ENCODE measurements at places on chromosomes 7 and 10.

DNA sequence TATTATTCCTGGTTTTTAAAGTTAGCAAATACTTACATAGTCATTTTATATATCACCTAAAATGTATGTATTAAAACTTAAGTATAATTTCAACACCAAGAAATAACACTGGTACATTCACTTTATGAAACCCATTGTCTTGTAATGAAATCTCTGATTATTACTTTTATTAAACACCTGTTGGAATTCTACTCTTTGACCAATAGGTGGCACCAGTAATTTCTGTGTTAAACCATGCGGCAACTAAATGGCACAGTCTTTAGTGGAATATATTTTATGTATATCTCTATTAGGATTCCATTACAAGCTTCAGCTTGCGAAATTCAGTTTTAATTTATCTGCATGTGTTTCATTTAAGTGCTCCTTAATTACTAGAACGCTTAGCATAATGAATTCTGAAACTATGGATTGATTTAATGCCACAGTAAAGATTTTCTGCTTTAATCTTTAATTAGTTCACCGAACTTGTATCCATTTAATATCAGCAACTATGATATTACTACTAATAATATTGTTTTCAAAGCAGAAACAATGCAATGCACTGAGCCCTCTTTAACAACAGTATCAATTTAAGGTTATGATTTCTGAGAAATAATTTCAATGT, 181.3 kb downstream of the MAGI2 start:
- DNase-seq: no peak

DNA sequence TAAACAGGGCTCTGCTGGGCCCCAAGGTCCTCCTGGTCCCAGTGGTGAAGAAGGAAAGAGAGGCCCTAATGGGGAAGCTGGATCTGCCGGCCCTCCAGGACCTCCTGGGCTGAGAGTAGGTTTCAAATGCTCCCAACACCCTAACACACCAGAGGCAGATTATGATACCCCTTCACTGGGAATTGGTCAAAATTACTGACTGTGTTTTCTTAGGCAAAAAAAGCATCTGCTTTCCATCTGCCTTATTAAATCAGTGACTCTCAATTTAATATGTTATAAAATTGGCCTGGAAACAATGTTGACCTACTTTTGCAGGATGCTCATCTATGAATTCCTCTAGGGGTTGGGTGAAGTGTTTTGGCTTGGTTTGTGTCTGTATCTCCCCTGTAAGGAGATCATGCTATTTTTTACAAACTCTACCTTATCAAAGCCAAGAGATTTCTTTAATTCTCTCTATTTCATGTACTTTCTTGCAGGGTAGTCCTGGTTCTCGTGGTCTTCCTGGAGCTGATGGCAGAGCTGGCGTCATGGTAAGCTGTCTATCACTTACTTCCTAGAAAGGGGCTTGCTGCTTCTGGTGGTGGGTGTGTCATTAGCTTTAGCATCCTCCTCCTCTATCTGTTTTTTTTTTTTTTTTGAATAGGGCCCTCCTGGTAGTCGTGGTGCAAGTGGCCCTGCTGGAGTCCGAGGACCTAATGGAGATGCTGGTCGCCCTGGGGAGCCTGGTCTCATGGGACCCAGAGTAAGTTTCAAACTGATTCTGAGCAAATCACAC, 15.9 kb downstream of the COL1A2 start:
- DNase-seq: no peak

- no peak for DNase-seq
Measured at GRCh38 chr10:112758961-112759360, 191.1 kb upstream of the TCF7L2 start.

DNA sequence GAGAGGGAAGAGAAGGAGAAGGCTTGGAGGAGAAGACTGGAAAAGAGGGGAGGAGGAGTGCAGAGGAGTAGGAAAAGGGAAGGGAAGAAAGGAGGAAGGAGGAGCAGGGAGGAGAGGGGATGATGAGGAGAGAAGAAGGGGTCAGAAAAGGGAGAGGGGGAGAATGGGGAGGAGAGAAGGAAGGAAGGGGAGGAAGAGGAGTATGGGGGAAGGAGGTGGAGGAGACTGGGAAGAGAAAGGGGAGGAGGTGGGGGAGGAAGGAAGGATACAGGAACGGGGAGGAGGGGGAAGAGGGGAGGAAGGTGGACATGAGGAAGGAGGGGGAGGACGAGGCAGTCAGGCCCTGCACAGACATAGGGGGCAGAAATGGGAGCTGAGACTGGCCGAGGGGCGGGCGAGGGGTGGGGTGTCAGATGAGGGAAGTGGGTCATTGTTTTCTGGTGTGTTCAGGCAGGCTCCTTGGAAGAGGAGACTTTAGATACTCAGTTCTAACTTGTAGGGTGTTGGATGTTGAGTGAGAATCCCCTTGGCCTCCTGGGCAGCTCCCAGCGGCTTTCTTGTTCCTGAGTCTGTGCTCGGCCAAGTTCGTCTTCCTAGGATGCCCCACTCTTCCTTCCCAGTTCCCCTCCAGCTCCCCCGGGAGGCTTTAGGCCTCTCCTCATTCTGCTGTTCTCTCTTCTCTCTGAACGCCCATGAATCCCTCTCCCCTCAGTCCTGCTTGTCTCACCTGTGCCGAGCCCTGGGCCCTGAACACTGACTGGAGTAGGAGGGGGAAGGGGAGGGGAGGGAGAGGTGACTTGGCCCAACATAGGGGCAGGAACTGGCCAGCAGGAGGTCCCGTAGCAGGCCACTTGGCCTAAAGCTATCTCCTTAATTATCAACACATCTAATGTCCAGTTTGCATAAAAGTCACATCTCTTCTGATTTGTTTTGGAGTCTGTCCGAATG, 12.8 kb upstream of the CRHR2 start:
- no peak for DNase-seq

- DNase-seq: no peak
Measured at GRCh38 chr7:34165927-34166550, 260.7 kb downstream of the BMPER start.

DNA sequence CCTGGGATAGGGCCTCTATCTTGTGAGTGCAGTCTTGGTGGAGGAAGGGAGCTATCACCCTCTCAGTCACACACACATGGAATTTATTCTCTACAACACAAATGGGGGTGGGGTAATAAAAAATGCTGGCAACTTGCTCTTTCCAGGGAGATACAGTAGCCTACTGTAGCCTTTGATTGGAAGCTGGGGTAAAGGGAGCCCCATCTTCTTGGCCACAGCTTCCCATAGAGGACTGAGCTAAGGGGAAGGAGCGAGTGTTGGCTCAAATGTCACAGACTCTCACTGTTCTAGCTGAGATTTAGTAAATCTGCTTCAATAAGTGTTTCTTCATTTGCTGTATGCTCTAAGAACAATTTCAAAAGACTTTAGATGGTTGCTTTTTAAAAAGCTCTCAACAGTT, 222.2 kb upstream of the CXCL12 start:
- DNase-seq: no peak

DNA sequence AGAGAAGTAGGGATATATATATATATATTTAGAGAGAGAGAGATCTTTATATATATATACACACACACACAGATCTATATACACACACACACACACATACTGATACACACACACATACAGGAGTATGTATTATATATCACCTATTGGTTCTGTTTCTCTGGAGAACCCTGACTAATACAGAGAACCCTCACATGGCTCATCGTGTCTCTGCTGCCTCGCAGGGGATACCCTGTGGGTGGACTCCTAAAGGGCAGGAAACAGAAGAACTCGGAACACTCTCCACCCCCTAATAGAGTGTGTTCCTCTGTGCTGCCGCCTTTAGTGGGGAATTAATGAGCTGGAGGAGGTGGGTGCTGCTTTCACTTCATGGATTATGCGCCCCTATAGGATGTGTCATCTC, 86.6 kb downstream of the NPY start:
- no peak for DNase-seq

DNA sequence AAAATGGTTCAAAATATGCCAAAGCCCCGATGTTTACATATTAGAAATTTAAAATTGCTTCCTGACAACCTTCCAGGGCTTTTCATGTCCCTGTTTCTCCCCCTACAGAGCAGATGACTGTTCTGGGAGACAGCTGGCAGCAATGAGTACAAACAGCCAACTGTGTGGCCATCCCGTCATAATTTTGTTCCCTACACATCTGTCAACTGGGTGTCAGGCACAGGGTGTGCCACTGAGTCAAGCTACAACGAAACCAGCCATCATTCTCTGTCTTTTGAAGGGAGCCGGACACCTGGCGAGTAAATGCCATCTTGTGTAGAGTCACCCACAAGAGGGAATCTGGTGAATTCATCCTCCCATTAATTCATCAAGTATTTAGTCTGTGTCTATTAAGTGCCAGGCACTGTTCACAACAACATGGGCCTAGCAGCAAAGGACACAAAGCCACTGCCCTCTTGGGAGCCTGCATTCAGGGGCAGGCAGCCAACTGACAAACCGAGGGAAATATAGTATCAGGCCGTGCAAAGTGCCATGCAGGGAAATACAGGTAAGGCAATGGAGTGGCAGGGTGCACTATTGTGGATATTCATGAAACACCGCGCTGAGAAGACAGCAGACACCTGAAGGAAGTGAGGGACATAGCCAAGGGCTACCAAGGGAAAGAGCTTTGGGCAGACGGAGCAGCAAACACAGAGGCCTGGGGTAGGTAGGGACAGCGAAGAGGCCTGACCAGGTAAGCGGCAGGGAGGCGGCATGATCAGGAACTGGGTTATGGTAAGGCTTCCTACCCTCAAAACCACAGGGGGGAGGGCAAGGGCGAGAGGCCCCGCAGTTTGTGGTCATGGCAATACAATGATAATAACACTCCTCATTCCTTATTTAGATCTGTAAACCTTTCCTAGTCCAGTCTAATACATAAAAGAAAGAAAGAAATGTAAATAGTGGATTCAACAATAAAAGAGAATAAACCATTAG, 213.6 kb downstream of the FAM107B start:
- DNase-seq: no peak

- no peak for DNase-seq
Measured at GRCh38 chr10:786633-787474, 97.4 kb upstream of the DIP2C start.

- DNase-seq: no peak
Measured at GRCh38 chr10:31129880-31130405, 98.3 kb upstream of the ZNF438 start.

GRCh38 chr10:69361303-69361614, 55.5 kb downstream of the TACR2 start:
- DNase-seq: no peak

DNA sequence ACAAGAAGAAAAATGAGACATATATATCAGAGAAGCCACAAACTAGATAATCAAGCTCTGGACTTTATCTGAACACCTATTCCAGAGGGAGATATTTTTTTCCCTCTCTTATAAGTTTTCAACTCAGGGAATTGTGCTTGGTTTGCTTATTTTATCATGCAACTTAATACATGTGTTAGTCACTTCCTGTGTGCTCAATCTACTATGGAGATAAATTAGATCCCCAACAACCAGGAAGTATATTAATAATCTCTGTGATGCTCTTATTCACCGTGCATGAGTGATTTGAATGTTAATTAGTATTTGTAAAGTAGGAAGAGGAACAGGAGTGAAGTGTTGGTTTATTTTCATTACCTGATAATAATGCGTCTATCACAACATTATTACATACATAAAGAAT, 38.8 kb upstream of the ZNF365 start:
- DNase-seq: no peak

GRCh38 chr7:47453093-47454061, 128.5 kb downstream of the TNS3 start:
- peak; percentile 36 for DNase-seq

All from substantia nigra (tissue), 51 donors.